Effector memory CD4-positive, alpha-beta T cell (primary cell): ENCODE measurements at places on chromosomes 2 and 18.

- H3K4me3 ChIP-seq = no peak overlapping the region
- H3K4me1 ChIP-seq = no peaks in the 10 kb centered on the region
- H3K27me3 ChIP-seq = no peaks in the 10 kb centered on the region
- H3K27ac ChIP-seq = no peak overlapping the region
- DNase-seq = no peak
These were observed 89.4 kb downstream of the RNF152 start for GRCh38 chr18:61803393-61803792.

DNA sequence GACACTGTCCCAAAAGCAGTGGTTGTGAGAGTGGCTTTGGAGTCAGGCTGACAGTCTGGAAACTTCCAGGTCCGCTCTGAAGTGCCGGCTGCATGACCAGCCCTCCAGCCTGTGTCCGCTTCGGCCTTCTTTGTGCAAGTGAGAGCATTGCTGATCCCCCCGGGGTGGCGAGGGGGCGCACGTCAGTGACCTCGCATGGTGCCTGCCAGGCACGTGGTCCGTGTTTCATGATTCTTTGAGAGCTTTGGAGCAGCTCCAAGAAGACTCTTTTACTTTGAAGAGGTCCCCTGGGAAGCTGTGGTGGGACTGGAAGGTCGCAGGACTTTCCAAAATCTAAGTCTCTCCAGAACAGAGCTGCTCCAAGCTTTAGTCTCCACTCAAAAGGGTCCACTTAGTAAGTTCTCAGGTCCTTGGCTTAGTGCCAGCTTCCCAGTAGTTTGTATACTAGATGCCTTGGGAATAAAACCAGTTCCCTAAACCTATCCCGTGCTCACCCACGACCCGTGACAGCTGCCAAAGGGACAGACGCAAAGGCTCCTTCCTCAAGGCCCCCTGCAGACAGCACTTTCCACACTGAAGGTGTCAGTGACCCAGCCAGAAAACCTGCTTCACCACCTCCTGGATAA, 68.8 kb downstream of the ADI1 start:
- no peak overlapping the region for H3K27ac ChIP-seq
- DNase-seq = no peak
- H3K4me1 ChIP-seq = no peaks in the 10 kb centered on the region
- no peak overlapping the region for H3K4me3 ChIP-seq
- peaks cover 33% of the 10 kb centered on the region for H3K36me3 ChIP-seq

DNA sequence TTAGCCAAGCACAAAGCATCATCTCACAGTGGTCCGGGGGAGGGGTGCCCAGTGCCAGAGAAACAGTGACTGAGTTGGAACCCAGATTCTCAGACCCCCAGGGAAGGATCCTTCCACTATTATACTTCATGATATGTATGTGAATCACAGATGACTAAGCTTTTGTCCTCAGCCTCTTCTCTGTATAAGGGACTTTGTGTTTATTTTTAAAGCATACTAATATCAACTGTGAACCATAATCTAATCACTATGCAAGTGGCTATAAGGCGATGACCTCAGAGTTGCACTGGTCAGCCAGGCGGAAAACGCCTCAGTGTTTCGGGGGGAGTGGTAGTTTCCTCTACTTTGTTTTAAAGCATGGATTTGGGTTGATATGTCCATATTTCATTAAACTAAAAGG, 160.4 kb upstream of the TMEM200C start:
- no peaks in the 10 kb centered on the region for H3K4me1 ChIP-seq
- no peaks in the 10 kb centered on the region for H3K27me3 ChIP-seq
- H3K4me3 ChIP-seq = no peak overlapping the region
- H3K27ac ChIP-seq = no peak overlapping the region
- no peak for DNase-seq

DNA sequence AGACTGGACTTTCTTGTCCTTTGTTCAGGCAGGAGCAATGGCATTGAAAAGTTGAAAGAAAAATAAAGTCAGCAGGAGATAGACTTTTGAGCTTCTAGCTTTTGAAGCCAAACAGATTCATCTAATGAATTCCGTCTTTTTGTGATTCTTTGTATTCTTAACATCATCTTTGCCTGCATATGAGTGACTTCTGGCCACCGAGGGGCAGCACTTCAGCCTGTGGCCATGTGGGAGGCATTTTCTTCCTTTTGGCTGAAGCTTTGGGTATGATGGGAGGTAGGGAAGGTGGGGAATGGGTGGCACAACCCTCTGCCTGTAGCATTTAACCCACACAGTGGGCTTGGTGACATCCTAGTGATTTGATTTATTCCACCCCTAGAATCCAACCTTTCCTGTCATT, 220.6 kb downstream of the SETBP1 start:
- no peak overlapping the region for H3K27ac ChIP-seq
- no peak overlapping the region for H3K4me3 ChIP-seq
- no peak for DNase-seq
- H3K4me1 ChIP-seq = no peaks in the 10 kb centered on the region

- H3K4me1 ChIP-seq = no peaks in the 10 kb centered on the region
- H3K36me3 ChIP-seq = no peaks in the 10 kb centered on the region
- no peak overlapping the region for H3K4me3 ChIP-seq
- H3K27ac ChIP-seq = no peak overlapping the region
These were observed 171.9 kb downstream of the HRH4 start for GRCh38 chr18:24632158-24632988.

DNA sequence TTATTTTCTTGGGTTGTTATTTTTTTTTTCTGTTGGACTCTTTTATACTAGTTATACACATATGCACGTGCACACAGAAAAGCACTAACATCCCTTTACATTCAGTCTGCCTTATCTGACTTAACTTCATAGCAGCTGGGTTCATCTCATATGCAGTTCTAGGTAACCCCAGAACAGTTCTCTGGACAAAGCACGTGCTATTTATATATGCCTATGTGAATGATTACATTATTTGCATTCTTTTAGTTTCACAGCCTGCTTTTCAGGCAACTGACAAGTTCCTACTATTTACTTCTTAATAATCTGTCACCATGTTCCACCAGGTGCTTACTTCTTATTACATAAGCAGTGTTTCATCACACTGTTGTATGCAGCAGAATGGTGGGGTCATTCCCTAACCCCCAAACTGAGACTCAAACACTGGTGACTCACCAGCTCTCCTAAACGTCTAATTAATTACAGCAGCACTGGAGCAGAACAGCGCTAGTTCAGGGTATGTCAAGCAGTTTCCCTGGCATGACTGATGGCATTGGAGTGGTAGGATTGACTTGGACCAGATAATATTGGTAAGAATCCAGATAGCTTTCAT, 372.8 kb downstream of the CLIP4 start:
- H3K4me1 ChIP-seq = no peaks in the 10 kb centered on the region
- H3K27me3 ChIP-seq = no peaks in the 10 kb centered on the region
- no peaks in the 10 kb centered on the region for H3K36me3 ChIP-seq
- no peak overlapping the region for H3K4me3 ChIP-seq
- H3K27ac ChIP-seq = no peak overlapping the region

GRCh38 chr2:144776766-144777165, 256.8 kb upstream of the ZEB2 start:
- H3K4me1 ChIP-seq = no peaks in the 10 kb centered on the region
- no peak overlapping the region for H3K27ac ChIP-seq
- H3K4me3 ChIP-seq = no peak overlapping the region
- DNase-seq = no peak

DNA sequence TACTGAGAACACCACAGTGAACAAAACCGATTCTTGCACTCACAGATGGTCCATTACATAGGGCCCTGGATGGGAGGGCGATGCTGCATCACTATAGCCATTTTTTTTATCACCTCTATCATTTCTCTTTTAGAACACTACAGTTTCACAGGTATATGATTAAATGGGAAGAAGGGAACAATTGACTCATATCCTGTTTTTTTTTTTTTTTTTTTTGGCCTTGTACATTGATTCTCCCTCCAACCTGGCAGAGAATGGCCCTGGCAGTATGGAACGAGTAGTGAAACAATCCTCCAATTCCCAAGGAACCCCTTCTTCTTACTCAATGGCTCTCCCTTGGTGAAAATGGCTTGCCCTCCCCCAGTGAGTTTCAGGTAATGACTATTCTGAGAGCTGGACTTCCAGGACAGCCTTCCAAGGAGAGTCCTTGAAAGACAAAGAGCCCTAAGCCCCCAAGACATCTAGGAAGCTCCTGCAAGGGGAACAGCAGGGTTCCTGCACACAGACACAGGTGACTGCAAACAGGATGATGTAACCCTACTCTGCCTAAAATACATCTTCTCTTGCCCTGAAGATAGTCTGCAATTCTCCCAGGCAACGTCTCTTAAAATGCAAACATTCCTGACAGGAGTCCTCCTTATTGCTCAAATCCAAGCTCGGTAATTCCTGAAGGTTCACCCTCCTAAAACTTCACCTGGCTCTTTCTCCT, 405.4 kb downstream of the SETBP1 start:
- no peak overlapping the region for H3K27ac ChIP-seq
- H3K27me3 ChIP-seq = no peaks in the 10 kb centered on the region
- H3K4me3 ChIP-seq = no peak overlapping the region
- H3K4me1 ChIP-seq = no peaks in the 10 kb centered on the region
- H3K36me3 ChIP-seq = no peaks in the 10 kb centered on the region
- DNase-seq = no peak

GRCh38 chr2:161876416-161876815, 197.6 kb downstream of the DPP4 start:
- no peaks in the 10 kb centered on the region for H3K27me3 ChIP-seq
- no peaks in the 10 kb centered on the region for H3K36me3 ChIP-seq
- DNase-seq = no peak
- H3K4me1 ChIP-seq = no peaks in the 10 kb centered on the region

- no peaks in the 10 kb centered on the region for H3K27me3 ChIP-seq
- H3K27ac ChIP-seq = no peak overlapping the region
- H3K4me1 ChIP-seq = peaks cover 4% of the 10 kb centered on the region
- no peaks in the 10 kb centered on the region for H3K36me3 ChIP-seq
These were observed 68.9 kb upstream of the BOD1L2 start for GRCh38 chr18:57077786-57078552.

- no peak overlapping the region for H3K27ac ChIP-seq
- DNase-seq = no peak
- no peaks in the 10 kb centered on the region for H3K4me1 ChIP-seq
- H3K36me3 ChIP-seq = no peaks in the 10 kb centered on the region
These were observed 90.8 kb downstream of the MIB1 start for GRCh38 chr18:21831413-21831831.

GRCh38 chr2:8230466-8230865, 451.4 kb upstream of the ID2 start:
- no peaks in the 10 kb centered on the region for H3K27me3 ChIP-seq
- H3K36me3 ChIP-seq = no peaks in the 10 kb centered on the region
- no peak overlapping the region for H3K4me3 ChIP-seq

DNA sequence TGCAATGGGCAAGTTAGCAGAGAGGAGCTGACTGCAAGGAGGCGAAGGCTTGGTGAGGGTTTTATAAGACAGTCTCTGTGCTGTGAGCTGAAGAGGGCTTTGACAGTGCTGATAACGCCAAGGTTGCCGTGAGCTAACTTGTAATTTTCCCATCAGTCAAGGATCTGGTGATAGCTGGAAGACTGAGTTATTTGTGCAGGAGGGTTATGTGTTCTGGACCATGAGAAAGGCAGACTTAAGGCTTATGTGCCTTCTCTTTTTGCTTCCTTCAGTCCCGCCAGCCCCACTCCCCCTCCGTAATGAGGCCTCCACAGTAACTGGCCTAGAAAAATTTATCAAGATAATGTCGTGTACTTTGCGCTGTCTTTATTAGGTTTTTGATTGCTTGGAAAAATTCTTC, 94.6 kb downstream of the RTP5 start:
- H3K36me3 ChIP-seq = peaks cover 2% of the 10 kb centered on the region
- H3K4me3 ChIP-seq = no peak overlapping the region
- H3K27me3 ChIP-seq = no peaks in the 10 kb centered on the region
- peaks cover 5% of the 10 kb centered on the region for H3K4me1 ChIP-seq

- H3K27ac ChIP-seq = no peak overlapping the region
- H3K27me3 ChIP-seq = no peaks in the 10 kb centered on the region
- H3K36me3 ChIP-seq = peaks cover 21% of the 10 kb centered on the region
- no peaks in the 10 kb centered on the region for H3K4me1 ChIP-seq
- no peak overlapping the region for H3K4me3 ChIP-seq
These were observed 82.2 kb downstream of the NFATC1 start for GRCh38 chr18:79477711-79478483.

DNA sequence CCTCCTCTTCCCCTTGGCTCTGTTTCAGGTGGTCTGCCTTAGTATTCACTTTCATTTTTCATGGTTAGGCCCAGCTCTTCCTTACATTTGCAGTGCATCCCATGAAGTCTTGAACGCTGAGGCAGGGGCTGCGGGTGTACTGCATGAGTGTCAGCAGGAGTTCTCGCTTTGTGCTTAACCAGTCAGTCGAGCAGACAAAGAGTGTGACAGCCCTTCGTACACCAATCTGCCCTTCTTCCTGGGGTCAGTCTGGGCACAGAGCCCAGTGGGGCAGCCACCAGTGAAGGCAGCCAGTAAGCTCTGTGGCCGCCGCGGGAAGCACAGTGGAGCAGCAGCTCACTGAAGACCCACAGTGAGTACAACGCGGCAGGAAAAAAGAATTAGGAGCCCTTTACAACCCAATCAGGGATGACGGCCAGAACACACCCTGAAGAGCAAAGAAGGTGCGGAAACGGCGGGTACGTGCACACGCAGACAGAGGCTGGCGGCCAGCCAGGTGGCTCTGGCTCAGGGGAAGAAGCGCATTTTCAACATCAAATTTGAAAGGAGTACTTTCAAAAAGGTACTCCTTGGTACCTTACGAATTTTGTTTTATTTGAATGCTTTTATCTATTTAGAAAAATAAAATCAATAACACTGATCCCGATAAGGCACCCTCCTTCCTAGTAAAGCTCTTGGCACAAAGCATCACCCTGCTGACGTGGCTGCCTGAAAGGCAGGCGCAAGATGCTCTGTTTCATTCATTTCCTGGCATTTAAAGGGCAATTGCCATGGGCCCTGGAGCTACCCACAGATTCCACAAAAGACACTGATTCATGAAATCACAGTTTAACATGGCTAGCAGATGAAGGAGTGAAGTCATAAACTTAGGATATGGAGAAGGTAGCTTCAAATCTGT, 47.0 kb upstream of the SEMA4C start:
- no peak overlapping the region for H3K27ac ChIP-seq
- H3K27me3 ChIP-seq = no peaks in the 10 kb centered on the region
- H3K36me3 ChIP-seq = no peaks in the 10 kb centered on the region
- peaks cover 43% of the 10 kb centered on the region for H3K4me1 ChIP-seq

GRCh38 chr2:208570851-208571763, 164.5 kb downstream of the PTH2R start:
- no peaks in the 10 kb centered on the region for H3K27me3 ChIP-seq
- no peak overlapping the region for H3K27ac ChIP-seq
- H3K36me3 ChIP-seq = no peaks in the 10 kb centered on the region
- H3K4me1 ChIP-seq = no peaks in the 10 kb centered on the region
- H3K4me3 ChIP-seq = no peak overlapping the region
